ENCODE measurements at places on chromosomes 6 and 20. TPM values are rescaled to one million over a fixed set of nuclear protein-coding genes. Genes with fewer than 3 reads are reported as not detected.
A peak's percentile ranks its signal among the peaks of the same experiment; 100 is the strongest.

- DNase-seq, result peak; percentile 80
These were observed 1.9 kb downstream of the MAPK14 start for GRCh38 chr6:36029464-36029863.

GRCh38 chr6:126385536-126385935 lies 45.6 kb downstream of the CENPW start:
- no peak for DNase-seq

Gene CLIC5
- total RNA-seq, result 2.1 TPM

DNA sequence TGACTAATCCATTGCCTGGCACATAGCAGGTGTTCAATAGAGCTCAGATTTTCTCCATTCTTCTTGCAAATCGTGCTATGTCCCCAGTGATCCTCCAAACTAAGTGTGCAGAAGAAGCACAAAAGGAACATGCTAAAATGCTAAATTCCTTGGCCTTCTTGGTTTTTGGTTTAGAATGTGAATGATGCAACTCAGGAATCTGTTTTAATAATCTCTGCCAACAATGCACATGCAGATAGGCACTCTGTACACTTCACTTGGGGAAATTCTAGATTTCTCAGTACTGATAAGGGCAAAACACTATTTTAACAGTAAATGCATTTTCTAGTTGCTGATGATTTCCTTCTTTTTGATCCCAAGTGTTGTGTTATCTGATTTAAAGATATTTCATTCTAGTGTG lies 35.2 kb downstream of the SLC22A1 start:
- DNase-seq, result no peak

DNA sequence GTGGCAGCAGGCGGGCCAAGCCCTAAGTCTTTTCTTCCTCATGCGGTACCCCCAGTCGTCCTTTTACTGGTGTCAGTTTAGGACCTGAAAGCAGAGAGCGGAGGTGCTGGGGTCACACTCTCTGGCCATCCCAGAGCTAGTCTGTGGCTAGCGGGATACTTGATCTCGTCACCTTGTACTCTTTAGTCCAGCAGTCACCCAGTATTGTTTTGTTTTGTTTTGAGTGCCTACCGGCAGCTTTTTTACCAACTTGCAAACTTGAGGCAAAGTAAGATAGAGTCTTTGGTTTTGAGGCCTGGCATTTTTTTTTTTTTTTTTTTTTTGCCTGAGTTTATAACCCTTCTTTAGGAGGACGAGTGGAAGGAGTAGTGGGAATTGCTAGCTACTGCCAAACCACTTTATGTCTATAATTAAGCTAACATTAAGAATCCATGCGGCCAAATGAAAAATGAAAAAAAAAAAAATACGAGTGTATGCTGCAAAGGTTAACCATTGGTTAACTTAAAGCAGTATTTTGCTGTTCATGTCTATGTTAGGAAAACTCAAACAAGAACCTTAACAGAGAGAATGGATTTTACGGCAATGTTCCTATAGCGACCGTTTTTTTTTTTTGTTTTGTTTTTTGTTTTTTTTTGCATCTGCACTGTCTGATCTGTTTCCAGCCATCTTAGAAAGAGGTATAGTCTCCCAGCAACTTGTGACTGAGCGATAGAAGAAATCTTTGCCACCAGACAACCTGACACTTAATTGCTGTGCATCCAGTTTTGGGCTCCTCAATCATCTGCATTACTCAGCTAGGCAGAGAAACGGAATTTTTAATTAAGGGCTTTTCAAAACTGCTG lies 56.9 kb downstream of the FAM217A start:
- no peak for DNase-seq

DNA sequence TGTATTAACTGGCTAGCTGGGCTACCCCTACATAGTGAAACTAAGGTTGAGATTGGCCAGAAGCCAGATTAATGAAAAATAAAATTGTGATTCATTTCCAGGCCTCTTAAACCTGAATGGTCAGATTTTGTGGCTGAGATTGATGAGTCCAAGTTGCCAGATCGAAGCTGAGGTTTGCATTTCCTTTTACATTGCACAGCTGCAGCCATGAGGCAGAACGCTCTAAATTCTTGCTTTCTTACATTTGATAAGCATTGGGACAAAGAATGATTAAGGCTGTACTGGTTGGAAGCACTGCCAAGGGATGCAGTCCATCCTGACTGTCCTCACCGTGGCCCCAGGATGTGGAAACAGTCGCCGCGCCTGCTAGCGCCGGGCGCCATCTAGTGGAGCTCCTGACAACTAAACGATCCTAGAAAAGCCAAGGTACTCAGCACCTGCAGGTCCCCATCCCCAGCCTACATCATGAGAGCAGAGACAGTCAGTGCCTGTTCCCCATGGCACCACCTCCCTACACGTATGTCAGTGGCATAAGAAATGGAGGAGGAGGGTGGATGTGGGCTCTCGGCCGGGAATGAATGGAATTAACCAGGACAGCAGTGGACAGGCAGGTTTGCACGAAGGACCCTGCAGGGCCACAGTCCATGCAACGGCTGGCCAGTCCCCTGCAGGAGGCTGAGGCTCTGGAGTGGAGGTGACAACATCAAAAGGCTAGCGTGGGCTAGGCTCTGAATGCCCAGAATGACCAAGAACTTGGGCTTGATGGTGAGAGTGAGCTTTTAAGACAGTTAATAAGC lies 19.0 kb downstream of the PXDC1 start:
- DNase-seq, result peak; percentile 72

DNA sequence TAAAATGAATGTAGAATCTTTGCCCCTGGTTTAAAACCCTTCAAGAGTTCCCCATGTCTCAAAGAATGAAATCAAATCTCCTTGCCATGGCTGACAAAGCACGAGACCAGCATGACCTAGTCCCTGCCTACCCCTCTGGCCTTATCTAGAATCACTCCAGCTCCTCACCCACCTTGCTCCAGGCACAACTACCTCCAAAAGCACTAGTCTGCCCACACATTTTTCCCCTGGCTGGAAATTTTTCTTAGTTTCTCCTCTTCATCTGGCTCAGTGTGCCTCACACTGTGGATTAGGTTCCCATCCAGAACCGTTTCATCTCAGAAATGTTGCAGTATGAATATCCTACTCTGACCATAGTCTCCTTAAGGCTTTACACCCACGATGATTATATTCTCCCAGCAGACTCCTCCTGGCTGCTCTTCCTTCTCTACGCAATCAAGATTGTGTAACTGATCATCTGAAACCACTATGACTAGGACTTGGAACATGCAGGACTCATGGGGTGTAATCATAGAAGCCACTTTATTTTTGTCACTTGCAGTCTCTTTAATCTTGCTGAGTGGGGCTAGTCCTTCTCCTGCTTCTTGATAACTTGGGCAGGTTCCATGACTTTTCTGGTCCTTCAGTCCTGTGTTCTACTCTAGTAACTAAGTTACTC lies 7.8 kb upstream of the MRS2 start:
- DNase-seq, result peak; percentile 88

Gene GRM1
- total RNA-seq, result not detected

DNA sequence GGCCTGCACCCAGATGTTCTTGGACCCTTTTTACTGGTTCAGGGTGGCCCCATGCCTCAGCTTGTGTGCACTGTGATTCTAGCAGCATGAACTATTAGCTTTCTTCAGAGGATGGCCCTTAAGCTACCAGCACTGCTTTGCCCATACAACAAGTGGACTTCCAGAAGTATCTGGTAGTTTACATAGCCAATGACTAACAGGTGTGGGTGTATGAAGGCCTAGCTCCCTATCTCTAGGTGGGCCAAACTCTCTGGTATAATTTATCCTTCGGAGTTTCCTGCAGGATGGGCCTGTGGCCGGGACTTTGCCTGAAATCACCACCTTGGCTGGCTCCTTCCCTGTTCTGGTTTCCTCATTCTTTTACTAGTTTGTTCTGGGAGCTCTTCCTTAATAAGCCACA lies 26.1 kb upstream of the JAG1 start:
- DNase-seq, result no peak

Gene CUTA
- total RNA-seq, result 213 TPM

DNA sequence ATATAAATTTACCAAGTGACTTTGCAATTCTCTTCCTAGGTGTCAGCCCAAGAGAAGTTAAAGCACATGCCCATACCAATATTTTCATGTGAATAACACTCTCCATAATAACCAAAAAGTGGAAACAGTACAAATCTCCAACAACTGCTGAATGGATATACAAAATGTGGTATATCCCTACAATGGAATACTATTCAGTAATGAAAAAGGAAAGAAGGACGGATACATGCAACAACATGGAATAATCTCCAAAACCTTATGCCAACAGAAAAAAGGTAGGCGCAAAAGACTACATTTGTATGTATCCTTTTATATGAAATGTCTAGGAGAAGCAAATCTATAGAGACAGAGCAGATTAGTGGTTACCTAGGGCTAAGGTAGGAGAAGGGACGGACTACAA lies 487.7 kb upstream of the ID4 start:
- DNase-seq, result no peak

DNA sequence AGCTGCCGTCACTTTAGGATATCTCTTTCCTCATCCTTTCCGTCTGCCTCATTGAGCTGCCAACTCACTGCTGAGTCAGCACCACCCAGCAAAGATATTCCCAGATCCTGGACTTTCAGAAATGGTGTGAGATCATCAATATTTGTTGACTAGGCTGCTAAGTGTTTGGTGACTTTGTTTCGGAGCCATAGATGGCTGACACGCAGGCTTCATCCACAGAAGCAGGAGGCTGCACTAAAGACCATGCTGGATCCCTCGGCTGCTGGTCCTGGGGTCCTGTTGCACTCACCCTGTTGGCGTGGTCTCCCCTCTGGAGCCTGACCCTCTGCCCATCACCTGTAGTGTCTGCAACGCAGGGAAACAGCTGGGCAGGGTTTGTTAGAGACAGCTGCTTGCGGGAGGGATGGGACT lies 96.5 kb downstream of the ERMARD start:
- DNase-seq, result no peak

DNA sequence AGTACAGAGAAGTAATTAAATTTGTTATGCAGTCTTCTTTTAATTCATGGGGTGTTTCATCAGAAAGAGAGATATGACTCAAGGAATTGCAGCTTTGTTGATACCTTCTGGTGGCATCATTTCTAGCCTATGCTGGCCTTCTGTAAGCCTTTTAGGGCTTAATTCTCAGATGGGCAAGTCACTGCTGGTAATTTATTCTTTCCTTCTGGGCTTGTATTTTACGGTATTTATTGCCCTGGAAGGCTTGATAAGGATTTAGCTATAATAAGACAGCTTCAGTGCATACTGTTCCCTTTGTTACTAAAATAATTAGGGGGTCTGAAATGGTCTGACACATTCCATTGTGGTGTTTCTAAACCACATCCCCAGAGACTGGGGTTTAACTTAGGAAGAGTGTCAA lies 57.9 kb upstream of the EMILIN3 start:
- no peak for DNase-seq

Gene UNC93A
- total RNA-seq, result not detected

Gene OTOR
- not detected for total RNA-seq

Gene LTB
- 0.63 TPM for total RNA-seq

GRCh38 chr6:16761471-16762267 lies 409 bp upstream of the ATXN1 start:
- peak; percentile 90 for DNase-seq

Gene PRPH2
- not detected for total RNA-seq

Gene ATP6V1G2
- total RNA-seq, result 1.8 TPM

All from PC-9 (cell line).